C1 segment of cervical spinal cord (tissue), 14 donors: ENCODE measurements at places on chromosomes 2 and 18.

DNA sequence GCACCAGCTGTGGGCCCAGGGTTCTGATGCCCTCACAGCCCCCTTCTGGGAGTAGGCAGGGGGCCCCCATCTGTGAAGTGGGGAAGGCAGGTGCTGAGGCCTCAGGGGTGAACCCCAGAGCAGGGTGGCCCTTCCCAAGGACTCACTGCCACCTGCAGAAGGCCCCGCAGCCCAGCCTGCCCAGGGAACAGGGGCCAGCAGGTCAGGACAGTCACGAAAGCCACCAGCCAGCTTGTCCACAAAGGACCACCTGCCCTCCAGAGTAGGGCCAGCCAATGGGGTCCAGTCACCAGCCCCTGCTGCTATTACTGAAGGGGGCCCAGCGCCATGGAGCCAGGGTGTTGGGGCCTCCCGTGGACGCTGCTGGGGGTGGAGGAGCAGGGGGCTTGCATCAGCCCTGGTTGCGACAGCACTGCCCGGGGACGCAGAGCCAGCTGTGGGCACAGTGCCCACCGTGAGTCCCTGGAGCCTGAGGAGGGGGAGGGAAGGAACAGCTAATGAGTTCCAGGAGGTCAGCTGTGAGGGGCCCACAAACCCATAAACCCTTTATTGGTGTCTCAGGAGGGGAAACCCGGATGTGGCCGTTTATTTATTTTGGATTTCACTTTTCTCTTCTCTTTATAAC lies 11.5 kb upstream of the SNED1 start:
- no peak for DNase-seq

DNA sequence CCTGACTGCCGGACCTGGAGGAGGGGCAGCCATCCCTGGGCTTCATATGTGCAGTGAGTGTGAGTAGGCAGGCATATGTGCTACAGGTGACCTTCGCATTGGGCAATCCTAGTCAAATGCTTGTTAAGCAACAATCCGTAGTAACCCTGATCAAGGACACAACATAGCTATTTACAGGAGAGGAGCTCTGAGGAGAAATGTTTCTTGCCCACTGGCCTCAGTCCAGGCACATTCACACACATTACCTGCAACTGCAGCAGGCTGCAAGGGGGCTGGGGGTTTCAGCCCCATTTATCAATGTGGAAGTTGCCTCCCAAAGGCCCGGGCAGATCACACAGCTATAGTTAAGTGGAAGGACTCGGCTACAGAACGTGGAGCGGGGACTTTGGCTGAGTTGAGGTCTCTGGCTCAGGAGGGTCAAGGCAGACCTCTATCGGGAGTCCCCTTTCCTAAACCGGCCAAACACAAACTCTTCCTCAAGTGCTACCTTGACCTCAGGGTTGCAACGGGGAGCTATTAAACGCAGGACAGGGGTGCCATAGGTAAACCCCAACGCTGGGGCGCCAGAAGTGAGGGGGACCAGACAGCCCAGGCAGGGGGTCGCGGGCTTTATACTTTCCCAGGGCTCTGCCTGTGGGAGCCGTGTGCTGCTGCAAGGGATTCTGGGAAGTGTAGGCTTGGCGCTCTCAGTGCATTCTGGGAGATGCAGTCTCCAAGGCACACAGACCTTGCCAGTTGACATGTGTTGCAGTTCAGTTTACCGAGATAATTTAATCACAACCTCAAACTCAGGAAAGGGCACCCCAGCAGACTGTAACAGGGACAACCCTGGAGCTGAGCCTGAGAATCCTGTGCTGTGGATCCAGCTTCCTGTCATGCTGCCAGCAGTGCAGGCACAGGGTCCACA lies 9.4 kb downstream of the KHK start:
- DNase-seq, result peak; percentile 23

- DNase-seq, result no peak
These were observed 740.3 kb downstream of the NRXN1 start for GRCh38 chr2:50291610-50292009.

GRCh38 chr2:206851521-206851920 lies 86.1 kb downstream of the FASTKD2 start:
- no peak for DNase-seq

DNA sequence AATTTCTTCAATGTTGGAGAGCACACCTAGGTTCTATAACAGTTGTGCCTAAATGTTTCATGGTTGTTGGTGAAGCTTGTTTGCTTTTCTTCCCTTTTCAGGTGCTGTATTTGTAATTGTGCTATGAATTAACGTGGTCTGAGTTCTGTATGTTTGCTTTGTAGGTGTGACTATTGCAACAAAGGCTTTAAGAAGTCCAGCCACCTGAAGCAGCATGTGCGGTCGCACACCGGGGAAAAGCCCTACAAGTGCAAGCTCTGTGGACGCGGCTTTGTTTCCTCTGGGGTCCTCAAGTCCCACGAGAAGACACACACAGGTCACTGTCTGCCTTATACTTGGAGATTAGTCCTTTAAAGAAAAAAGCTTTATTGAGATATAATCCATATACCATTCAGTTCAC lies 91.2 kb downstream of the ZNF236 start:
- DNase-seq, result no peak

- DNase-seq, result no peak
These were observed 241.4 kb downstream of the KCNS3 start for GRCh38 chr2:18119883-18120282.

DNA sequence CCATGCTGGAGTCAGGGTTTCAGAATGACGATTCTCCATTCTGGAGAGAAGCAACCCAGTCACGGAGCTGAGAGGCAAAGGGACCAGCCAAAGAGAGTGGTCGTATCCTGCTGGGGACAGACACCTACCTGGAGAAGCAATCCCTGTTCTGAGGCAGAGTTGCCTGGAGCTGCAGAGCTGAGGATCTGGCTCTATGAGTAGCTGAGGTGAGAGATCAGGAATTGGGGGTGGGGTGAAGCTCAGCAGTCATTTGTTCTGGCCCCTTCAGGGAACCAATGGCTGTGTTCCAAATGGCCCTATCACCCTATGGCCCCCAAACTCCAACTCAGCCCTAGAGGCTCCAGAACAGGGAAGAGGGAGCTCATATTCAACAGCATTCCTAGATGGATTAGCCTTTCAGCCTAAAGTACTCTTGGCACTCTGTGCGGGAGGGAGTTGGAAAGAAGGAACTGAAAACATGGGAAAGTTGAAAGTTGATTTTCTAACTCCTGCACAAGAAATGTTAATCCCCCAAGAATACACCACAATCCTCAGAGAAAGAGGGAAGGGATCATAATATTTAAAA lies 3.3 kb upstream of the ATRAID start:
- DNase-seq, result no peak

- no peak for DNase-seq
These were observed 1277.7 kb upstream of the NXPH2 start for GRCh38 chr2:140057928-140058327.

GRCh38 chr2:65605743-65606058 lies 173.3 kb upstream of the SPRED2 start:
- DNase-seq, result no peak

- peak; percentile 33 for DNase-seq
These were observed 38.6 kb upstream of the POLE4 start for GRCh38 chr2:74919827-74920226.

DNA sequence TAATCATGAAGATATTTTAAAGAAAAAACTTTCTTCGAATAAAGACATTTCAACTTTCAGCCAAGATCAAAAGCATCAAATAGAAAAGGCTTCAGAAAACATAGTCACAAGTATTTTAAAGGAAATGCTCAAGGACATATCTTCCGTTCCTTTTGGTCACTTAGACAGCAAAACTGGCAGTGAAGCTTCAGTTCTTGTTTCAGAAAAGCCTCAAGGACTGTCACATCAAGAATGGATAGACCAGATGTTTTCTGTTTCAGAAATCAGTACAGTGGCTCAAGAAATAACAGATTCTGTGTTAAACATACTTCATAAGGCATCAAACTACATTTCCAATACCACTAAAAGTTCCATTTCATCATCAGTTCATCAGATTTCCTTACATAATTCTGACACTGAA lies 51.8 kb downstream of the FSIP2 start:
- DNase-seq, result no peak

DNA sequence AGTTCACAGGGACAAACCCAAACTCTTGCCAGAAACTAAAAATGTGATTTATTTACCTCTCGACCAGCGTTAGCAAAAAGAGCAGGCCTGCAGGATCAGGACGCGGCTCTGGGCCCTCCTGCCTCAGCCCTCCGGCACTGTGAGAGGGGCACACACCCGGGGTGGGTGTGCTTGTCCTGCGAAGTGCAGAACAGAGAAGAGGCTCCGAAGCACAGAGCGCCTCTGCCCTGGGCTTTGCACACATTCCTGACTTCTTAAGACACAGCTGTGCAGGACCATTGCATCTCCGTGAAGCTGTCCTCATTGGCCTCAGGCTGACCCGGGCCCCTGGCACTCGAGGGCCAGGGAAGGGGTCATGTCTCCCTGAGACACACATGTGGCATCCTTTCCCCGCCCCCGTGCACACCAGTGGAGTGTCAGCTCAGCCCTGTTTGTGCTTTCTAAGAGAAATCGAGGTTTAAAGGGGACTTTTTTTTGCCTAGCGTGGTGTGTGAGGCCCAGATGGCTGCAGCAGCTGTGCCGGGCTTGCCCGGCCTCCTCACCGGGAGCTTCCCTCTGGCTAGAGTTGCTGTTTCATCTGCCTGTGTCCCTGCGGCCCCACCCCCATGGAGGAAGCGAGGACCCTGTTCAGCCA lies 9.9 kb upstream of the NFATC1 start:
- DNase-seq, result no peak
